ENCODE measurements at places on chromosomes 16 and 17.

GRCh38 chr17:48160177-48161081 is 52.9 kb downstream of the SNX11 start:
- DNase-seq: no peak

DNA sequence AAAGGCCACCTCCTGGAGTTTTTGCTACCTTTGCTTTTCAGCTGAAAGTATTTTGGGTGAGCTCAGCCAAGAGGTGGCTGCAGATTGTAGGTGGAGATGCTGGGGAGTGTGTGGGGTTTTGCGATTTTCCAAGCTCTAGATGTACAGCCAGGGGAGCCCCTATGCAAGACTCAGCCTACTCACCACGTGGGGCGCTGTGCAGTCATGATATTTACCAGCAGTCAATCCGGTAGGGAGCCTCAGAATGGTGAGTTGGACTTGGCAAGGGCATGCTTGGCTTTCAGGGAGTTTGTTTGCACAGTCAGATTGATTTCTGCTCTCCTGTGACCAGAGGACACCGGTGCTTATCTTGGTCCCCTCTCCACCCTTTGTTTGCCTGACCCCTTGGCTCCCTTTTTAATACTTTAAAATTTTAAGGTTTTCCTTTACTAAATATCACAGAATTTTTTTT is 175.3 kb downstream of the UTP18 start:
- peak; percentile 66 for DNase-seq

- DNase-seq: peak; percentile 52
Observed at GRCh38 chr16:3007957-3008689, 4.6 kb upstream of the CLDN9 start.

DNA sequence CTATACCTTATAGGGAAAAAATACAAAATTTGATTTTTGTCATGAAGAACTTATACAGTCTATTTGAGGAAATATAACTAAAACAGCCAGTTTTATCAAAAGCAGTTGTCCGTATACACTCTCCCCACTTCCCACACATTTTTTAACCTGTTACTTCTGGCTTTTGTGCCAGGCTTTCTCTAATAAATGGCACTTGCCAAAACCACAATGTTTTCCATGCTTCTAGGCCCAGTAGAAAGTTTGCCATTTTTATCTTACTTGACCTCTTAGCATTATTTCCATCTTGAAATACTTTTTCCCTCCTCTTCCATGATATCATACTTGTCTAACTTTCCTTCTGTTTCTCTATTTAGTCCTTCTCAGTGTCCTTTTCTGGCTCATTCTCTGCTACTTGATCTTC is 38.8 kb downstream of the EFCAB5 start:
- no peak for DNase-seq

GRCh38 chr16:7583396-7583795 is 250.8 kb downstream of the RBFOX1 start:
- DNase-seq: no peak

- no peak for DNase-seq
Observed at GRCh38 chr17:20095336-20096080, 86.3 kb downstream of the SPECC1 start.

- no peak for DNase-seq
Observed at GRCh38 chr16:87185308-87185707, 131.9 kb downstream of the C16orf95 start.

- no peak for DNase-seq
Observed at GRCh38 chr16:82425661-82426060, 201.1 kb upstream of the CDH13 start.

GRCh38 chr17:42609182-42609813 is at the start of the genes RETREG3 and TUBG1:
TSS of gene RETREG3 (minus strand) at chr17:42609374. CDS start at chr17:42609324, 50 bp downstream.
TSS of gene TUBG1 (plus strand) at chr17:42609683. CDS start at chr17:42609738, 55 bp downstream.
- peak; percentile 100 for DNase-seq

- no peak for DNase-seq
Observed at GRCh38 chr17:28723159-28723835, 2.7 kb downstream of the TLCD1 start.

- DNase-seq: no peak
Observed at GRCh38 chr17:17275971-17276370, 5.1 kb downstream of the COPS3 start.

- no peak for DNase-seq
Observed at GRCh38 chr17:53032861-53033271, 789.9 kb upstream of the KIF2B start.

- DNase-seq: no peak
Observed at GRCh38 chr17:38538906-38539305, 66.8 kb downstream of the SRCIN1 start.

- DNase-seq: peak; percentile 66
Observed at GRCh38 chr17:47693731-47694580, at the start of gene TBKBP1. TSS of gene TBKBP1 (plus strand) at chr17:47694161. CDS start at chr17:47696113, 1,952 bp downstream.

DNA sequence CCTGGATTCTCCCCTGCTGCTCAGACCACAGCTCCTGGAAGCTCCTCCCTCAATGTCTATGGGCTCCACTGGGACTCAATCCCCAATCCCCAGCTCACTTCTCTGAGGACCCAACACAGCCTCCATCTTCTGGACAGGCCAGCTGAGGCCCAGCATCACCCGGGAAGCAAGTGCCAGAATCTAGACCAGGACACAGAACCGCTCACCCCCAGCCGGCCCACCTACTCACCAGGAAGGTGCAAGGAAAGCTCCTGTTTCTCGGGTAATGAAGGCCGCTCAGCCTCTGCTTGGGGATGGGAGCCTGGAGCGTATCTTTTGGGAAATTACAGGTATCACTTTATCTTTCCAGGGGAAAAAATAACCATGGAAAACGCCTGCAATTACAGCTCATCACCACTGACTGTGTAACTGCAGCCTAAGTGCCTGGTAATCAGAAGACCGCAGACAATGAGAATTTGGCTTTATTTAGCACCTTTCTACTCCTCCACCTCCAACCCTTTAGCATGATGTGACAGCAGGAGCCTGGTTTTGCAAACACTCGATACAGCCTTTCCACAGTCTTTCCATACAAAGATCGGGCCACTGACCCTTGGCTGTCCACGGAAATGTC is 49.6 kb upstream of the RPL38 start:
- no peak for DNase-seq

DNA sequence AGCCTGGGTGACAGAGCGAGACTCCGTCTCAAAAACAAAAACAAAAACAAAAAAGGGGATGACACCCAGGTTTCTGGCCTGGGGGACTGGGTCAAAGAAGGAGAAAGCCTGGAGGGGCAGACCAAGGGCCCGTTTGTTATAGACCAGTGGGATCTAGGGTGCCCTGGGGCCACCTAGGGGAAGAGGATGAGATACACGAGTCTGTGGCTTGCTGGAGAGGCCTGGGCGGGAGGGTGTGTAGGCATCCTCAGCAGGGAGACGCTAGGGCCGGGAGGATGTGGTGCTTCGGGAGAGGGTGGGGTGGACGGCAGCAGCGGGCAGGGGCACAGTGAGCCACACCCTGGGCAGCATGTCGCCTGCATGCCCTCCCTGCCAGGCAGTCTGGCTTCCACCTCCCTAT is 17.1 kb upstream of the CRK start:
- peak; percentile 55 for DNase-seq

DNA sequence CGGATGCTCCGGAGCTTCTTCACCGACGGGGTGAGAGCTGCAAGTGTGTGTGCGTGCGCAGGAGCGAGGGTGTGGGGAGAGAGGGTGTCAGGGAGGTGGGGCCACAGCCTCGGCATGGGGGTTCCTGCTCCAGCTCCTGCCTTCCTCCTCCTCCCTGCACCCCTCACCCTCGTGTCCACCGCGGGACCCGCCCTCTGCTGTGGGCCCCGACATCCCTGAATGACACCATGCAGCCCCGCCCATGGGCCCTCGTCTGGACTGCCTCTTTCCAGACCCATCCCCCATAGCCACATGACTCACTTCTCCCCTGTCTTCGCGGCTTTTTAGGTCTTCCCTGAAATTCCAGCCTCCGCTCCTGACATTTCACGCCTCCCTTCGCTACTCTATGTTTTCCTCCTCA is 41.6 kb downstream of the ARHGAP23 start:
- DNase-seq: no peak

GRCh38 chr17:78538033-78538776 is 39.0 kb downstream of the DNAH17 start:
- DNase-seq: no peak

Data from CD4-positive, alpha-beta T cell treated with Interleukin-17A for 4 hours (primary cell).